ENCODE measurements at places on chromosomes 4 and X.
A peak's percentile ranks its signal among the peaks of the same experiment; 100 is the strongest.

- DNase-seq = peak; percentile 77
These were observed 9.1 kb downstream of the LAMTOR3 start for GRCh38 chr4:99885063-99885664.

- no peak for DNase-seq
These were observed 216.4 kb upstream of the GYPA start for GRCh38 chr4:144356941-144357381.

- DNase-seq = no peak
These were observed 147.4 kb upstream of the MAOA start for GRCh38 chrX:43508694-43509093.

GRCh38 chr4:66372706-66373105 lies 702.4 kb upstream of the EPHA5 start:
- DNase-seq = no peak

DNA sequence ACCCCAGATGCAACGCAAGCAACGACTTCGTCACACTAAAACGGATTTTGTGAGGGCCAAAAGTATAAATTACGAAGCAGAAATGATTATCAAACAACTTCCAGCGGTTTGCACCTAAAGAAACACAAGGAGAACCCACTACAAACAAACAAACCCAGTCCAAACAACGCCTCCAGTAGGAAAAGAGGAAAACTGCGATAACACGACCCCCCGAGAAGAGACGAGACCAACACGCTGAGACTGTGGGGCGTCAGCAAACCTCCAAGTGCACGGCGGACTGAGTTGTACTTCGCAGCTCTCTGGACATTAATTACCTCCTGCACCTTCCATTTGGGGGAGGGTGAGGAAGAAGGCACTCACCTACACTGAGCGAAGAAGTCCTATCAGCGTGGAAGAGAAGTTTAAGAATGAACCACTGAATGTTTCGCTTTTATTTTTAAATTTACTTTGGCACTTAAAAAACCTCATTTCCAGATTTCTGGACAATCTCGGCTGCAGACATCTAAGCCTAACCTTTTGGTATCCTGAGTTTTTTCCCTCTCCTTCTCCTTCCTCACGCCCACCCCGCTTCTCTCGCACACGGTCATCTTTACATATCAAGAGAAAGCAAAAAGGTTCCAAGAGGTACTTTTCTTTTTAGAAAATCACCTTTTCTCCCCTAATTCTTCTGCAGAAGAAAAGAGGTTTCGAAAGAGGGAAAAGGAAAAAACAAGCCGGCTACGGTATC lies at the start of gene MAB21L2:
Gene MAB21L2 (plus strand): TSS at position 6 of the 727 bp plus-strand sequence. CDS start 879 bp downstream, outside the sequence.
- DNase-seq = no peak

GRCh38 chr4:139814323-139815015 lies 148.8 kb downstream of the MGST2 start:
- peak; percentile 28 for DNase-seq

- no peak for DNase-seq
These were observed 23.8 kb downstream of the REELD1 start for GRCh38 chr4:146238107-146238506.

DNA sequence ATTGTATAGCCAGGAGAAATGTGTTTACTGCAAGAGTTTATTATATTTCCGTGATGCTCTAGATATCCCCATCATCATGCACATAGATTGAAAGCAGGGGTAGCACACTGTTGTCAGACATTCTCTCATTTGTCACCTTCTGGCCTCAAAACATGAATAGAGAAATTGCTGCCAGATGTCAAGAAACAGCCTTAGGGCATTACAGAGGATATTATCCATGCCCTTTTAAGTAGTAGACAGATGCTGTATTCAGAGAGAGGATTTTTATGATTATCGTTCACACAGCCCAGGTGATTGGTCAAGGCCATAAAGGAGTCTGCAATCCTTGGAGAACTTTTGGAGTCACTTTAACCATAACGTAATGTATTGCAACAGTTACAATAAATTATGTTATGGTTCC lies 1961.5 kb upstream of the TENM3 start:
- peak; percentile 67 for DNase-seq

Measured in NCI-H1417 (cell line).